ENCODE measurements at places on chromosomes 16 and 17.
A peak's percentile ranks its signal among the peaks of the same experiment; 100 is the strongest.

GRCh38 chr16:49498666-49499413, 125.2 kb downstream of the C16orf78 start:
- DNase-seq = no peak

GRCh38 chr17:81641825-81642489, 5.0 kb downstream of the TSPAN10 start:
- no peak for DNase-seq

DNA sequence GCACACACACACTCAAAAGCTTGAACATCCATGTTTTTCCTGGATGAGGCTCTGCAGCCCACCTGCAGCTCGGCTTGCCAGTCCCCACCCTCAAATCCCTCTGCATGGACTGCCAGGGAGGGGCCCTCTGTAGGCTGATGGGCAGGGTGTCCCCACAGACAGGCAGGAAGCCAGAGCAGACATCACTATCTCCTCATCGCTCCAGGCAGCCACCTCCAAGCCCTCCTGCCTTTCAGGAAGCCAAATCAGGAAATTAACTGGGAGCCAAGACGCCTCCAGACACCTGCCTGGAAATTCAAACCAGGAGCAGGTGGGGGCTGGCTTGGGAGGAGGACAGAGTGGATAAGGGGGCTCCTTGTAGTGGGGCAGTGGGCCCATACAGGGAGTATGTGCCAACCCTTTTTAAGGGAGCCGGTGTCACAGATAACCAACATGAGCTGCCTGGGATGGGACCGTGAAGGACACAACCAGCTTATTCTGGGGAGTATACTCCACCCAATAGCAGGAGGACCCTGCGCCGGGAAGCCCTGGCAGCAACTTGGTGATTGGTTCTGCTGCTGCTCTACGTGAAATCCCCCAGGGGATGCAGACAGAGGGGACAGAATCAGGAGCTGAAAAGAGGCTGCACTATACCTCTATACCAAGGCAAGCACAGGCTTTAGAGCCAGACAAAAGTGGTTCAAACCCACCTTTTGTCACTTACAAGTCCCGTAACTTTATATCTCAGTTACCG, 139.1 kb downstream of the CCT6B start:
- no peak for DNase-seq

DNA sequence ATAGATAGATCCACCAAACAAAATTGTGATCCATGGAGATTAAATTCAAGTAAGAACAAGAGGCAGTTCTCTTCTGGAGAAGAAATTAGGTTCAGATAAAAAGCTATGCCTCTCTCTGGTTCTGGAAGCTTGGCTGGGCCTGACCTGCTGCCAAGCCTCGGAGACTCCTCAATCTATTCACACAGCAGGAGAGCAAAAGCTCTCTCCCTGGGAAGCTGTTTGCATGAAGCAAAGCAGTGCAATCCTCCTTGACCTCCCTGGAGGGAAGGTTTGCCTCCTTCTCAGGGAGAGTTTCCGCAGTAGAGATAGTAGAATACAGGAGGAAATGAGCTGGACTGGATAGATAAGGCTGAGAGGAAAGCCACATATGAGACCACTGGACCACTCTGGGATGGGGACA, 78.1 kb upstream of the GNAO1 start:
- DNase-seq = no peak

GRCh38 chr17:42692489-42692888, 10.2 kb downstream of the CNTNAP1 start:
- DNase-seq = no peak

DNA sequence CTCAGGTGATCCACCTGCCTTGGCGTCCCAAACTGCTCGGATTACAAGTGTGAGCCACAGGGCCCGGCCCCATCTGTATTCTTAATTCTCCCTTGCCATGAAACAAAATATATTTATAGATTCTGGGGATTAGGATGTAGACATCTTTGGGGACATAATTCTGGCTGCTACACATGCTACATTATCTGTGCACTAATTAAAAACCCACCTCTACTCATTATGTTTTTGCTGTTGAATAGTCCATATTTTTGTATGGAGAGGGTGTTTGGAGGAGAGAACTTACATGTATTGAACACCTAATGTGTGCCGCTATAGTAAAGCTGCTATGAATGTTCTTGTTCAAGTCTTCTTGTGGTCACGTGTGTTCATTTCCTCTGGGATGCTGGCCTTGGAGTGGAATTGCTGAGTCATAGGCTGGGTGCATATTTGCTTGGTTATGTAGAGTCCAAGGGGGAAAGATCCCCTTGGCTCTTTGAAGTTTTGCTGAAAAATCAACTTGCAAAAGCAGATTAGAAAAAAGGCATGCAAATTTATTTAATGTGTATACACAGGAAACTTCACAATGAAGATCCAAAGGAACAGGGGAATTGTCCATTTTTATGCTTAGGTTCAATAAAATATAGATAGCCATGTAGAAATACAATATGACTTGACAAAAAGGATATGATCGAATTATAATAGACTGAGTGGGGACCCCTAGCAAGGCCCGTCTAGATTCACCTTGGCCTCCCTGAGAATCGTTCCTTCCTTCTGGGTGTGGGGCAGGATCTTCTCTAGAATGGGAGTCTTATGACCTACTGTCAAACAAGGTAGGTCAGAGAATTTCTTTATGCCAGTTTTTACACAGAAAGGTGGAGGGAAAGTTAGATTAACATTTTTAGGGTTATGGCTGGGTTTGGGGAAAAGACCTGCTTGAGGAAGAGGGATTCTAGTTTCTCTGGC, 42.1 kb upstream of the GPRC5B start:
- no peak for DNase-seq

DNA sequence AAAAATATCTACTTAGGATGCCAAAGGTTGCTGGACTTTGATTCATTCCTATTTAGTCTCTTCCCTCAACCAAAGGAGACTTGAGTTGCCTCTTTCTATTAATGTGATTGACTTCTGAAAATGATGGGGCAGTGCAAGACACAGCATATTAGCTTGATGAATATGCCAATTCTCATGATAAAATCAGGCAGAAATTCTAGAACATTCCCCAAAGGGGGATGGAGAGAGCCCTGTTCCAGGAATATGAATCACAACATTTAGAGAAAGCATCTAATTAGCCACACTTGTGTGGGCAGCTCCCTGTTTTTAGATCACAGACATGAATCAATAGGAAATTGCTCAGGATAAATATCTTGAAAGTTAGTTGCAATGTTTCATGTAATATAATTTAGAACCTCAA, 584.0 kb upstream of the CDH8 start:
- no peak for DNase-seq

DNA sequence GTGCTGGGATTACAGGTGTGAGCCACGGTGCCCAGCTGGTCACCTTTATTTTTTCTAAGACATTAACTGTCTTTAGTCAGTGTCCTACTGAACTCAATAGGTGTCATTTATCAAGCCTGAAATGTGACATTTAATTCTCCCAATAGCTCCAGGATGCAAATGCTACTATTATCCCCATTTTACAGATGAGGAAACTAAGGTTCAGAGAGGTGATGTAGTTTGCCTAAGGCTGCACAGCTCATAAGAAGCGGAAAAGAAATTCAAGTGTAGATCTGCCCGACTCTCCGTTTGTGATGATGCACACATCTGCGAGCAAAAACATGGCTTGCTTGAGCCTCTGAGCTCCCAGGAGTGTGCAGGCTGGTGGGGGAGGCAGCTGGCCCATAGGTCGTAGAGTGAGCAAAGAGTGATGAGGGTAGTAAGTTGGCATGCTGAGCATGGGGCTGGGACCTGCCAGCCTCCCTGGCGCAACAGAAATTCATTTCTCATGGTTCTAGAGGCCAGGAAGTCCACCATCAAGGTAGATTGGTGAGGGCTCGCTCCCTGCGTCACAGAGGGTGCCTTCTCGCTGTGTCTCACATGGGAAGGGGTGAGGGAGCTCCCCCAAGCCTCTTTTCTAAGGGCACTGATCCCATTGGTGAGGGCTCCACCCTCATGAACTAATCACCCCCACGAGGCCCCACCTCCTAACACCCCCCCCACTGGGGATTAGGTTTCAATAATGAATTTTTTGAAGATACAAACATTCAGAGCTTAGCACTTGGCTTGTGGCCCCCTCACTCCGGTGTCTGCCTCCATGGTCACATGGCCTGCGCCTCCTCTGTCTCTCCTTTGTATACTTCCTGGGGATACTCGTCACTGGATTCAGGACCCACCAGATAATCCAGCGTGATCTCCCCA, 141.5 kb upstream of the PLCG2 start:
- no peak for DNase-seq

GRCh38 chr17:50133769-50134099, 3.8 kb upstream of the SAMD14 start:
- no peak for DNase-seq

DNA sequence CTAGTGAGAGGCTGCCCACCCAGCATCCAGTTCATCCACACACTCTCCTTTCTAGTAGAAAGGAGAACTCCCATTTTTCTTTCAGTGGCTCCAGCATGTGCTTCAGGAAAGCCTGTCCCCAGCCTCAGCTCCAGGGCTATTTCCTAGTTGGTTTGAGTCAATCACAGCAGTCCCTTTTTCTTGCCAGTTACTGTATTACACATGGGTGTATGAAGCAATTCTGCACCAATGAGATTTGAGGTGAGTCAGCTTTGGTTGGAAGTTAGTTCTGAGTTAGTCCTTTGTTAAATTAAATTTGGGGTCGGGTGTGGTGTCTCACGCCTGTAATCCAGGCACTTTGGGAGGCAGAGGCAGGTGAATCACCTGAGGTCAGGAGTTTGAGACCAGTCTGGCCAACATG, 24.8 kb downstream of the RAD51D start:
- DNase-seq = peak; percentile 73

- no peak for DNase-seq
These were observed 31.1 kb downstream of the CNGB1 start for GRCh38 chr16:57939872-57940224.

DNA sequence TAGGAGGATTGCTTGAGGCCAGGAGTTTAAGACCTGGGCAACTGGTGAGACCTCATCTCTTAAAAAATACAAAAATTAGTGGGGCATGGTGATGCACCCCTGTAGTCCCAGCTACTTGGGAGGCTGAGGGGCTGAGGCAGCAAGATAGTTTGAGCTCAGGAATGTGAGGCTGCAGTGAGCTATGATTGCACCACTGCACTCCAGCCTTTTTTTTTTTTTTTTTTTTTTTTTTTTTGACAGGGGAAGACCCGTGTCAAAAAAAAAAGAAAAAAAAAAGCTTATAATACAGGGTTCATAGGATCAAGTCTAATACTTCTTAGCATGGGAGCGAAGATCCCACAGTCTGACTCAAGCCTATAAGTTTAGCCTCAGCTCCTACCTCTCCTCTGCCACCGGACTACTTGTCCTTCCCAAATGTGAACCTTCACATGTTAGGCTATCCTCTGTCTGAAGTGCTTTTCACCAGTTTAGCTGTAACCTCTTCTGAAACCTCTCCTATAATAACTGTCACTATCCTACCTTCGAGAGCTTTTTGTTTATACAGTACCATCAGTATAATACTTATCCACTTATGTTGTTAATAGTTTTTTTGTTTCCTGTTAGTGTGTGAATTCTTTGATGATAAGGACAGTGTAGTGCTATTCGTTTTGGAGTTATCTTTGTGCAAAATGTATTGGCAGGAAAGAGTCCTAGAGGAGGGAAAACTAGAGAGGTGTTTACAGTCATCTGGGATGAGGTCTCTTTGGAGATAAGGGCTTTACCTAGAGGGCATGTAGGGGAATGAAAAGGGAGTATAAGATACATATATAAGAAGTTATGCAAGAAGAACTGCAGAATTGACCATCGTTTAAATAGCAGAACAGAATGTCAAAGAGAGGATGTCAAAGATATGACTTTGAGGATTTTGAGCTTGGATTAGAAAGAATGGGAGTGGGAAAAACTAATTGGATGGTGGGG, 15.5 kb downstream of the CPD start:
- DNase-seq = no peak

- DNase-seq = peak; percentile 54
These were observed at the start of gene CRYM for GRCh38 chr16:21277927-21278706. TSS of gene CRYM (minus strand) at chr16:21278290. CDS start at chr16:21278251, 39 bp downstream.

DNA sequence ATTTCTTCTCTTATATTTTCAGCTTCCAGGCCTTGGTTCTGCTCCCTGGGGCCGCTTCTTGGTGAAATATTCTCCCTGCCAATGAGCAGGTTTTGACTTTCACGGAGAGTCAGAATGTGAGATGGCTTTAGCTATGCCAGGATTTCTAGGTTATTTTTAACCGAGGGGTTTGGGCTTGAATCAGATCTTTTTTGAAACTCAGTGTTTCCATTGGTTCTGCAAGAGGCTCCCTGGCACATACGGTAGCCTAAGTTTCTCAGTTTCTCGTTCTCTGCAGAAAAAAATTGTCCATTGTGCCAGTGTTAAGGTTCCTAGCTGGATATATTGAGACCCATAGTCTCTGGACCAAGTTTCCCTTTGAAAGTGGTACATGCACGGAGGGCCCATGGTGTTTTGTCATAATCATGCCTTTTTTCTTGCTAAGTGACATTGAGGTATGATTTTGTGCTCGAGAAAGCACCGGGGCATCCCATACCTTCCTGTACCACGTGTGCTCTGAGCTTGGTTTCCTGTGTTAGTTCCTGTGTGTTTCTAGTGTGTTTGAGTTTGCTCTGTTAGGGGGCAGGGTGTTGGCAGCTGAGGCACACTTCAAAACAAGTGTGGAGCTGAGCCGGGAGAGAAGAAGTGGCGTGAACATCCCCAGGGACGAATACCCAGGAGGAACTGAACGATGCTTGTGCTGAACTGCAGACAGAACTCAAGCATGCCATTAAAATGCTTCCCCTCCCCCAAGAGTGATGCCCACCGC, 127.2 kb downstream of the HS3ST3B1 start:
- no peak for DNase-seq

DNA sequence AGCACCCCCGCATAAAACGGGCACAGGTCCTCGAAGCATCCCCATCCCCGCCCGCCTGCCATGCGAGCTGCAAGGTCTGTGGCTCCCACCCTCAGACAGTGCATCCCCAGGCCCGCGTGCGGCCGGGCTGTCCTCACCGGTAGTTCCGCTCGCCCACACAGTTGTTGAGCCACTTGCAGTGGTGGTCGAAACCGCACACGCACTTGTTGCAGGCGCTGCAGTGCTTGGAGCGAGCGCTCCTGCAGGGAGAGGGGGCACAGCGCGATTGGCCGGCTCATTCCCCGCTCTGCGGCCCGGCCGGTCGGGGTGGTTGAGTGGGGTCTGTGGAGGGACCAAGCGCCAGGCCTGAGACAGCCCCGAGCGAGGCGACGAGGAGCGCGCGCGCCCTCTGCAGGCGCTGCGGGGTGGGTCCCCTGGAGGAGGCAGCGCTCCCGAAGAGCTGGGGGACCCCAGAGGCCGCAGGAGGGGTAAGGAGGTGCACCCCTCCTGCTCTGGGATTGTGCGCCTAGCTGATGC, 6.0 kb upstream of the TPPP3 start:
- peak; percentile 59 for DNase-seq

DNA sequence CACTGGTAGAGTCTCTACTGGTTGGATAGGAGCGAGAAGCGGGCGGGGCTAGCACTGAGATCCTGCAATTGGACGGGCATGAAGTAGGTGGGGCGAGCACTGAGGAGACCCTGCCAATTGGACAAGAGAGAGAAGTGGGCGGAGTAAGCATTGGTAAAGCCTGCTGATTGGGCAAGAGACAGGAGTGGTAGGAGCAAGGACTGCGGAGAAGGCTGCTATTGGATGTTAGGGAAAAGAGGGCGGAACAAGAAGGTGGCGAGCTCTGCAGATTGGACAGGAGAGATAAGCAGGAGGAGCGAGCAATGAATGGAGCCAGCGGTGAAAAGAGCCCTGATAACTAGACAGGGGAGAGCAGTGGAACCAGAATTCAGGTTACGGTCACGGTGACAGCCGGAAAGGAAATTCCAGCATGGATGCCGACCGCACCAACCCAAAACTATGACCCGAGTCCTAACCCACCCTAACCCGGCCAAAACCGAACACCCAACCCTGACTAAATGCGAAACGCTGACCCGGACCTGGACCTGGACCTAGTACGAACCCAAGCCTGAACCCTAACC, 4.8 kb downstream of the SCGB1C2 start:
- peak; percentile 17 for DNase-seq

- no peak for DNase-seq
These were observed 220.0 kb downstream of the ZNF423 start for GRCh38 chr16:49635591-49636581.

Data from suppressor macrophage treated with lipopolysaccharide for 4 hours (primary cell).